ENCODE measurements at places on chromosomes 1 and 21.
A peak's percentile ranks its signal among the peaks of the same experiment; 100 is the strongest.

DNA sequence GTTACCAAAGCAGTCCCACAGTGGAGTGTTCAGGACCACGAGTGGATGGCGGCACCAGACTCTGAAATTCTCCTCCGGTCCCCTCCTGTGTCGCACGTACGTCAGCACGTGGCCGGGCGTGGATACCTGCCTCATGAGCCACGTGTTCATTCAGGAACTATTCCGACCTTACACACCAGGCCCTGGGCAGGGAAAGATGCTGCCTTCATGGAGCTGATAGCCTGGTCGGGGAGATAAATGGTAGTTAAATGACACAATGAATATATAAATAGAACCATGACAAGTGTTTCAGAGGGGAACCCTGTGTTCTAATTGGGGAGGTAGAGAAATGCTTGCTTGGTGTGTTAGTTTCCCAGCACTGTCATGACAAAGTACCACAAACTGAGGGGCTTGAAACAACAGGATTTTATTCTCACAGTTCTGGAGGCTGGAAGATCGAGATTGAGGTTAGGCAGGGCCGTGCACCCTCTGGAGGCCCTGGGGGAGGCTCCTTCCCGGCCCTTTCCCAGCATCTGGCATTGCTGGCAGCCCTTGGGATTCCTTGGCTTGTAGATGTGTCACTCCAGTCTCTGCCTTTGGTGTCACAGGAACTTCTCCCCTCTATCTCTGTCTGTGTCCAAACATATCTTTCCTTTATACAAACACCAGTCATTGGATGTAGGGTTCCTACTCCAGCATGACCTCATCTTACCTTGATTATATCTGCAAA is 28.9 kb upstream of the GPR137B start:
- DNase-seq, result no peak

DNA sequence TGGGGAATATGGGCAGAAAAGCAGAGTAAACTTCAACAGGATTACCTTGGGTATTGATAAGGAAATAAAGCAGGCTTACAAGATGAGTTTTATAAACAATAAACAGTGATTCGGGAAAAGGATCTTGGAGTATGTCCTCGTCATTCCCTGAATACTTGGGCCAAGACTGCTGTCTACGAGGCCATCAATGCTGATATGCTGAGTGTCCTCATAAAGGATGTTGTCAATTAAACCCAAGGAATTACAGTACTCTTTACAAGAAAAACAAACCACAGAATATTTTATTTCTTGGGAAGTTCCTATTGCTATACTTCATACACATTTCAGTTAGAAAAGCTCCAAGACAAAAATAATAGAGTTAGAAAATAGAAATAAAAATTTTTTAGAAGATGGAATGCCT is 34.9 kb downstream of the ATP1B1 start:
- DNase-seq, result no peak

DNA sequence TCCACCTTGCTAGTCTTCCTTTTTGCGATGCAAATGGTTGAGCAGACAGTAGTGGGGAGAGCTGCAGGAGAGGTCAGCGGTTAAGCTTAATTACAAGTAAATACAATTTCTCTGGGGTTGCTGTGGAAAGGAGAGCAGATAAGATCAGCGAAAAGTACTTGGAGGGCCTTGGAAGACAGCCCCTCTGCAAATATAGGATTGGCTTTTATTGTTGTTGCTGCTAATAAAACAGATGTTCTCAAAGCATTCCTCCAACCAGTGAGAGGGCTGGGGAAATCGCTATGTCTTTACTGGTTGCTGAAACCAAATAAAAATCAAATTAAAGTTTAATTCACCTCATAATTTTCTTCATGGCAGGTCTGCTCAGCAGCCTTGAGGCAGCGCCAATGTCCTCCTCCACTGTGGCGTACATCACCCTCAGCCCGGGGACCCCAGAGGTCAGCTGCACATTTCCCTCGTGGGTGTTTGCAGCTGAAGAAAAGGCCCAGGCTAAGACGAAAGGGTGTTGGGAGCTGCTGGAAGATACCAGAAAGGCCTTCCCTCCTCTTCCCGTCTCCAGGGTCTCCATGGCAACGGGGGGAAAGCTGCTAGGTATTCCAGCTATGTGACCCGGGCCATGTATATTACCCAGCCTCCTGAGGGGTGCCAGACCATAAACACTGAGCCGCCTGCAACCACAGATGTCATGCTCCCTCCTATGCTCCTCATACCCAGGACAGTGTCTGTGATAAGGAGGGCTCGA is 54.6 kb upstream of the POU2F1 start:
- DNase-seq, result no peak

- no peak for DNase-seq
These were observed 494 bp downstream of the UBE2J2 start for GRCh38 chr1:1273209-1273511.

- DNase-seq, result no peak
These were observed 11.5 kb upstream of the AIM2 start for GRCh38 chr1:159088050-159088449.

- DNase-seq, result no peak
These were observed 23.8 kb downstream of the CRYAA start for GRCh38 chr21:43192501-43193081.

DNA sequence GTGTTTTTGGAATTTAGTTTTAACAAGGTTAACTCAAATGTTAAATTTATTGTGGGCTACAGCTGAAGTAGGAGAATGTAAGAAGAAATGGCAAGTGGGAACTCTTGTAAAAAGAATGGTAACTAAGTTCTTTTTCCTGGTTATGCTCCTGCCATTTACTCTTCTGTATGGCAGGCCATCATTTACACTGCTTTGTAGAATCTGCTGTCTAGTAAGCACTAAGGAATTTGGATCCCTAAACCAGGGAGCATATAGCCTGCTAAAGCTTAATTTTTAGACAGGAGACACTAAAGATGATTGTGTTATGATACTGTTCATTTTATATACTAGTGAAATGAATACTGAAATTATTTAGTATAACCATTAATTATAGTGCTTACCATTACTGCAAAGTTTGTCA is 85.3 kb downstream of the CAMTA1 start:
- DNase-seq, result no peak

GRCh38 chr1:170776777-170777176 is 112.8 kb downstream of the PRRX1 start:
- no peak for DNase-seq

- no peak for DNase-seq
These were observed 70.3 kb downstream of the SIM2 start for GRCh38 chr21:36769051-36769839.

GRCh38 chr1:175023043-175023921 is at the start of gene MRPS14:
Gene MRPS14 (minus strand): TSS chr1:175023425. CDS start chr1:175023408, 17 bp downstream.
- DNase-seq, result peak; percentile 100

GRCh38 chr1:110787328-110788071 is 85.4 kb upstream of the CD53 start:
- peak; percentile 89 for DNase-seq

DNA sequence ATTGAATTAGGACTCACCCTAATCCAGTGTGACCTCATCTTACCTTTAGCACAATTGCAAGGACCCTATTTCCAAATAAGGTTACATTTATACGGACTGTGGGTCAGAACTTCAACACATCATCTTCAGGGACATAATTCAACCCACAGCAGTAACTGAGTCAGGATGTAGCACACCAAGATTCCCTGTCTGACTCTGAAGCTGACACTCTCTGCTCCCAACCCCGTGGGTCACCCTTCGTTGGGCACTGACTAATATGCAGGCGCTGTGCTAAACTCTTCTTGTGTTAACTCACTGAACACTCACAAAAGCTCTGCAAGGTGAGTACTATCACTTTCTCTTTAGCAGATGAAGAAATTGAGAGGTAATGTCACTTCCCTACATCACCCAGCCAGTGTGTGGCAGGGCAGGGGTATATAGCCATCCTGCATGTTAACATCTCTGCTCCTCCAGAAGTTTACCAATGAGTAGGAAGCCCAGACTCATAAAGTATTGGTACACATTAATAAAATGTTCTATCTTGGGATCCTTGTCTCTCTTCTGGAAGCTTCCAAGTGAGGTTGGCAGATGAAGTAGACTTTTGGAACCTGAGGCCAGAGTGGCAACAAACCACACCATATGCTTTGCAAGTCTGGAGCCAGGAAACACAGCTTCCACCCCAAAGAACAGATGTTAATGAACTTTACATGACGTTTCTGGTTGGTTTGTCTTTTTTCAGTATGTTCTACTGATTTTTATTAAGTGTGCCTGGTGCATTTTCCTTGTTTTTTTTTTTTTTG is 139.2 kb upstream of the KLHDC7A start:
- peak; percentile 80 for DNase-seq

GRCh38 chr1:167711797-167712196 is 10.0 kb upstream of the MPZL1 start:
- DNase-seq, result no peak

GRCh38 chr1:155931332-155932038 is 2.7 kb downstream of the KHDC4 start:
- no peak for DNase-seq

DNA sequence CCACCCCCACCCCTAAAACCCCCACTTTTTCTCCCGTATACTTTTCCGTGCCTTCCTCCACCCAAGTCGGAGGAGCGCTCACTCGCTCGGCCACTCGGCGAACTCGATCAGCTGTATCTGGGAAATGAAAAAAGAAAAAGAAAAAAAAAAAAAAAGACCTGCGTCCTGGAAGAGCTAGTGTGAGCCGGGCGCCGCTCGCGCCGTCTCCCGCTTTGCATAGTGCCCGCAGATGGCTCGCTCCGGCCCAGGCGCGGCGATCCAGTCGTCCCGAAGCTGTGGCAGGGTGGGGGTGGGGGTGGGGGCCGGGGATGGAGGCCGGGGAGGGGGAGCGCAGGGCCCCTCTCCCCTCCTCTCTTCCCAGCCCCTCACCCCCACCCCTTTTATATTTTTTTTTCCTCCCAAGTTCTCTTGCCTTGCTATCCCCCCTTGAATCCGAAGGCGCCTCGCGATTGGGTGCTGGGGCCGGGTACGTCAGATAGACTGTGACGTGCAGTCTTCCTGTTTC is 299 bp upstream of the PROX1 start:
- peak; percentile 57 for DNase-seq

- DNase-seq, result no peak
These were observed 81.0 kb upstream of the VAV3 start for GRCh38 chr1:108046026-108046425.

- no peak for DNase-seq
These were observed 50.2 kb downstream of the C8A start for GRCh38 chr1:56904663-56905397.

DNA sequence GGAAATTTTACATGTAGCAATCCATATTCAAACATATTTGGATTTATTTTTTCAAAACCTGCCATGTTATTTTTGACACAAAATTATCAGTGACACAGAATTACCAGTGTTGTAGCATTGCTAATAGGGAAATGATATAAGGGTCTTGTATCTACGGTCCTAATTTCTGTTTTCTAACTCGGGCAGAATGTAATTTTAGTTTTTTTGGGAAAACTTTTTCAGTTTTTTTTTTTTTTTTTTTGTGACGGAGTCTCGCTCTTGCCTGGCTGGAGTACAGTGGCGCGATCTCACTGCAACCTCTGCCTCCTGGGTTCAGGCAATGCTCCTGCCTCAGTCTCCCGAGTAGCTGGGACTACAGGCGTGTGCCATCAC is 2.6 kb downstream of the UQCRH start:
- DNase-seq, result no peak

DNA sequence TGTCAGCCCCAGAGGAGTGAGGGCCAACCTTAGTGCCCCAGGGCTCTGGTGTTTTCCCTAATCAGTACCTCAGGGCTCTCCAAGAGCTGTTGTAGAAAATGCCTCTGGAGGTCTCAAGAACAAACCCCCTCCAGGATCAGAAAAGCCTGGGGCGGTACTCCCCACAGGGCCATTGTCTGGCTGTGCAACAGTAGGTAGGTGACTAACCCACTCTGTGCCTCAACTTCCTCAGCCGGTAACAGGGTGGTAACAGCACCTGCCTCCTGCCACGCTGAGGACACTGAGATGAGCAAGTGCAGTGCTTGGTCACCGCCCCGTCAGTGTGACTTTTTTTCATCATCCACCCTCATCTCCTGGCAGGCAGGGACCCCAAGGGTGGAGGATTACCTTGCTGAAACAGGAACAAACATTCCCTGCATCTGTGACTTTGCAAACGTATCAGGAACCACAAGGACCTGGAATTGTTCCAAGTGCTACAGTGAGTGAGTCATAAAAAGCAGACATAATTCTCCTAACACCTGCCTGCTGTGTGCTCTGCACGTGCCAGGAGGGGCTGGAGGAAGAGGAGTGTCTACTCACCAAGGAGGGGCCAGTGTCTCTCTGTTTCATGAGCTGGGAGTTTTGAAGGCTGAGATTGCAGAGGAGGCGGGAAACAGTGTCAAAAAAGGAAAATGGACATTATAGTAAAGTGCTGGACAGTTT is 440.8 kb downstream of the NPHP4 start:
- DNase-seq, result no peak

- DNase-seq, result no peak
These were observed 48.2 kb downstream of the HHAT start for GRCh38 chr1:210376836-210377372.

GRCh38 chr1:76940571-76941335 is 73.5 kb downstream of the ST6GALNAC5 start:
- DNase-seq, result no peak

DNA sequence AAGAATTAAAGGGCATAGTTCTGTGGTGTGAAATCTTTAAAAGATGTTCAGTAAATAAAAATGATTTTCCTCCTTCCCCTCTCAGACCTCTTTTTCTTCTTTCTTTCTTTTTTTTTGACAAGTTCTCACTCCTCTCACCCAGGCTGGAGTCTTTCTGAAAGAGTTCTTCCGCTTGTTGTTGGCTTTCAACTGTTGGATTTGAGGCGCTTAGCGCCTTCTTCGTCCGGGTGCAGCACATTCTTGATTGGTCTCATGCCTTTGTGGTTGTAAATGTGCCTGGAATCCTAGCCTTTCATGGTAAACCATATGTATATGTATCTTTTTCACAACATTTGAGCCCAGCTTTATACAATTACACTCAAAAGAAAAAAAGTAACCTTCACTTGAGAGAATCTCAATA is 980 bp upstream of the METTL18 start:
- DNase-seq, result peak; percentile 56

GRCh38 chr21:33817663-33818451 is 97.7 kb downstream of the ATP5PO start:
- DNase-seq, result no peak

GRCh38 chr1:165828103-165828668 is 772 bp downstream of the UCK2 start:
- peak; percentile 76 for DNase-seq

GRCh38 chr1:161838362-161838761 is 72.2 kb downstream of the ATF6 start:
- DNase-seq, result no peak

DNA sequence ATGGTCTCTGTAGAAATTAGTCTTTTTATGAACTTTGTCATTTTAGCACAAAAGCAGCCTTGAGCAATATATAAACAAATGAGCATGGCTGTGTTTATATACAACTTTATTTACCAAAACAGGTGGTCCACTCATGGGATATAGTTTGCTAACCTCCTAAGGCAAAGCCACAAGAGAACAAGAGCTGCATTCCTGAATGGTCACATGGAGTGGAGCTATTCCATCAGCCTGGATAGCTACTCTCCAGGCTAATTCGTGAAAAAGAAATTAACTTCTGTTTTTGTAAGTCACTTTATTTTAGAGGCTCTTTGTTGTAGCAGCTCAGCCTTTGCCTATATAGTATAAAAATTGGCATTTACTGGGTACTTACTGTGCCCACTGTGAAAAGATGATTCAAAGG is 163.3 kb upstream of the FAM78B start:
- no peak for DNase-seq

Data from GM12865 (cell line).